ENCODE measurements at places on chromosomes 1 and 21. TPM values are rescaled to one million over a fixed set of nuclear protein-coding genes. Genes with fewer than 3 reads are reported as not detected.

DNA sequence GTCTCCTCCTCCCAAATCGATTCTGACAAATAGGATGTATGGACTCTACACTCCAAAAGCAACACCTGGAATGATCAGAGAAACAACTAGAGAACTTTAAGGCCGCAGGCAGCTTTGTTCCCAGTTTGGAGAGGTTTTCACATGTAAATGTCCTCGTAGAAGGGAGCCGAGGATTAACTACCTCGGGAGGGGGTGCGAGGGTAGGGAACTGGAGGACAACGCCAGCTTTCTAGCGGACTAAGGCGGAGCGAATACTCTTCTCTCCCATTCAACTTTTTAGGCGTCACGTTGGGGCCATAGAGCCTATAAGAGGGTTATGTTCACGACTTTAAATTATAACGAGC is 1.2 kb downstream of the SCAF4 start:
- no peak for DNase-seq

- DNase-seq, result peak; percentile 43
These were observed 122.2 kb downstream of the KCNN3 start for GRCh38 chr1:154747740-154748404.

DNA sequence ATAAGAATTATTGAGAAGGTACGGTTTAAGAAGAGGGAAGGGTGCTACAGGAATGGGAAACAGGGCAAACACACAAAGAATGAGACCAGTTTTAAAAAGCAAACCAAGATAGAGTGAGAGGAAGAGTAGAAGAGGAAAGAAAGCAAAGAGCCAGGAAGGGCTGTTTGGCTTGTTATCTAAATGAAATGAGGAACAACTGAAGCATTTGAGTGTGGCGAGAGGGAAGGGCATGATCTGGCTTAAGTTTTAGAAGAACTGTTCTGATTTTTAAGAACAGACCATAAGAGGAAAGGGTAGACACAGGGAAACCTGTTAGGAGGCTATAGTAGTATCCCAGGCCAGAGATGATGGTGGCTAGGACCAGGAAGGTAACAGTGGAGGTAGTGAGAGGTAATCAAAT is 73.8 kb downstream of the TUT4 start:
- DNase-seq, result no peak

DNA sequence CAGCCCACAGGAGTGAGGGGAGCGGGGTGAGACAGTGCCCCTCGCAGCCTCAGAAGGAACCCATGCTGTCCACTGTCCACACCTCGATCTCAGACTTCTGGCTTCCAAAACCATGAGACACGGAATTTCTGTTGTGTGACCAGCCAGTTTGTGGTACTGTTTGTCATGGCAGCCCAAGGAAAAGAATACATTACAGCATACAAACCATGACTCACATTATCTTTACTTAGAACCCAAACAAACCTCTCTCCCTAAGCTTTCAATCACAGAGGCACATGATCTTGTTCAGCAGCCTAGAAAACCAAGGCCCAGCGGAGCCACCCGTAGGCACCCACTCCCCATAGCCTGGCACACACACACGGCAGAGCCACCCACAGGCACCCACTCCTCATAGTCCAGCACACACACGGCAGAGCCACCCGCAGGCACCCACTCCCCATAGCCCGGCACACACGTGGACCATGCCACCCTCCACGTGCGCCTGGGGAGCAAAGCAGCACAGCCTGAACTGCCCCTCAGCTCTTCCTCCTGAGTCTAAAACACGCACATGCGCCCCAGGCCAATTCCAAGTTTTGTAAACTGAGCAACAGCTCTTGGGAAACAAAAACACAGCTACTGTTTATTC is 458 bp upstream of the KRTAP10-4 start:
- no peak for DNase-seq

GRCh38 chr1:111030590-111030989 is 66.9 kb upstream of the LRIF1 start:
- DNase-seq, result no peak

The SEC16B gene
- 1.1 TPM for polyA plus RNA-seq

- no peak for DNase-seq
These were observed 164.4 kb downstream of the NTPCR start for GRCh38 chr1:233114860-233115259.

Measured in heart left ventricle (tissue), 16 donors.